NCI-H1694 treated with DMSO at 0.1 percent for 48 hours (cell line): ENCODE measurements at places on chromosomes 11 and 22.

DNA sequence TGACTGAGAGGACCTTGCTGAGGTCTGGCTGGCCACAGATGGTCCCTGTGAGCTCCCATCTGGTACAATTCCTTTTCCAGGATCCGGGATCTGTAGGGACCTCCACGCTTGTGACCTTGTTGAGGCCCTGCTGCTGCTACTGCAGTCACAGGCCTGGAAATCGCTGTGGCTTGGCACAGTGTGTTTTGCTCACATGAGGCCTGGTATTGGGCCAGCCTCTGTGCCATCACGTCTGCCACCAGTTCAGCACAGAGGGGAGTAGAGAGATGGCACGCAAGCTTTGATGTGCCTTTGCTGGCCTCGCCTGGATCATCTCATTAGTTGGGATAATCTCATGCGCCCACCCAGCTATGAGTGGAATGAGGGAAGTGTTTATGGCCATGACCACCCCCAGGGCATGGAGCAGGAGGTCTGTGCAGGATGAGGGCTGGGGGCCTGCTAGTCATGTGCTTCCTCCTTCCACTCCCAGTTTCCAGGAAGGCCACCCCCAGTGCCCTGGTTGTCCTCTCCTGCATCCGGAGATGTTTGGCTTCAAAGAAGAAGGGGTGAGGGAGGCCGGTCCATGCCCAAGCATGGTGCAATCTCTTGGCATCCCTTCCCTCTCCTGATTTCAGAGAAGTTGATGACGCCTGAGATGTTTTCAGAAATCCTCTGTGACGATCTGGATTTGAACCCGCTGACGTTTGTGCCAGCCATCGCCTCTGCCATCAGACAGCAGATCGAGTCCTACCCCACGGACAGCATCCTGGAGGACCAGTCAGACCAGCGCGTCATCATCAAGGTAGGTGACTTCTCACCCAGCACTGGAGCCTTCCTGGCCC is 22.4 kb downstream of the DERL3 start:
- DNase-seq: peak; percentile 74

- DNase-seq: no peak
These were observed 7.4 kb upstream of the CREBZF start for GRCh38 chr11:85672105-85672902.

DNA sequence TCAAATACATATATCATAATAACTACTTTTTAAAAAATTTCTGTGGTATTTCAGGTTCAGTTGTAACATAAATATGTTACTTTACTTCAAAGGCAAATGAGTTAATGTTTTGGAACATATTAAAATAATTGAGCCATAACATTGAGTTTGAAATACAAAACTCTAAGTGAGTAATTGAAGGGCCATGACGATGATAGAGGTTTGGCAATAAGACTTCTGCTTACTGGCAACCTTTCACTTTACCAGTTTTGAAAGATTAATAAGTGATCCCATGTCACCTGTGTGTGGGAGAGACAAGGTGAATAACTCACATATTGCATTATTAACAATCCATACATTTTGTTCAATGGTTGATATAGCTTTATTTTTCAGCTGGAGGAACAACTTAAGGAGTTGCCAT is 144.4 kb downstream of the GRIA4 start:
- DNase-seq: no peak

GRCh38 chr11:118415739-118416068 is 14.3 kb downstream of the ATP5MG start:
- no peak for DNase-seq

- no peak for DNase-seq
These were observed 230.1 kb upstream of the DDI1 start for GRCh38 chr11:103806130-103806895.

GRCh38 chr22:39989633-39990032 is 5.1 kb upstream of the FAM83F start:
- no peak for DNase-seq

DNA sequence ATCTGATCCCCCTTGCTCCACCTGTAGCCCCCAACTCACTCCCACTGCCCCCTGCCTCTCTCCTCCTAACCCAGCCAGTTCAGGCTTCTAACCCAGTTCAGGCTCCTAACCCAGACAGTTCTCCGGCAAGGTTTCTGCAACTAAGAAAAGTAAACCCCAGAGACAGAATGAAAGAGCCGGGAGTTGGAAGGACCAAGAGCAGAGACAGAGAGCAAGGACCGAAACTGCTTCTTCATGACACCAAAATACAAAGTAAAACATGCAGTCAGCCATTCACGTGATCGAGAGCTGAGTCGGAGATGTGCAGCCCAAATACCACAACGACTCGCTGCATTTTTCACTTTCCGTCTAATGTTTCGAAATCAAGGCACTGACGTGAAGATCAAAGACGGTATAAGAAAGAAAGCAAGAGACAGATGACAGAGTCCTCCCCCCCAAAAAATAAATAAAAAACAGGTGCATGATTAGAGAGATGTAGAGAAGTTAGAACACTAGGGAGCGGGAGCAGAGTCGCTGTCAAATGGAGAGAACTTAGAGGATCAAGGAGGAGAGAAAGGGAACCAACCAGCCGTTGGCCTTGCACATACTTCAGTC is 884 bp downstream of the IL10RA start:
- no peak for DNase-seq

- no peak for DNase-seq
These were observed 8.5 kb downstream of the YPEL4 start for GRCh38 chr11:57641011-57641807.

DNA sequence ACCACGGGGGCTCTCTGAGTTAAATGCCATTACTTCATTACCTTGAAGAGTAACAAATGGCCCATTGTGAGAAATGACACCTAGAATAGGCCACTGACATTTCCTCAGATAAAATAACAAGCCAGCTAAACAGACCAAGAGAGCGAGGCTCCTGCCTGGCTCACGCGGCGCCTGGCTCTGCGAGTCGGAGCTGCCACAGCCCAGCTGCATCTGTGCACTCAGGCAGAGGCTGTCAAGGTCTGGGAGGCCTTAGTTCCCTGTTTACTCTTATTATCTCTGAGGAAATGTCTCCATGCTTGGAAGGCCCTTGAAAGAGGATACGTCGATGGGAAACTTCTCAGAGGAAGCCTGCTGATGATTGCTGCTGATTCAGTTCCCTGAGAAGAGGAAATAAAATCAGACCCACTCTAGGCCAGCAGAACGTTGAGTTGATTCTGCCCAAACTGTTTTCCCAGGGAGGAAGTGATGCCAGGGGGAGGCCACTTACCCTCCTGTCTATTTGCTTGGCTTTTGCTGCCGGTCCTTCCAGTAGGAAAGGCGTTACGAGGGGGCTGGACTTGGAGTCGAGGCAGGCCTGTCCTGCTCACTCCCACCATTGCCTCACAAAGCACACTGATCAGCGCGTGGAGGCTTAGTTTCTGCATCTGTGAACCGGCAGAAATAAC is 208.8 kb downstream of the TBC1D22A start:
- DNase-seq: no peak

- no peak for DNase-seq
These were observed 170.2 kb downstream of the BRD1 start for GRCh38 chr22:49657275-49657973.

GRCh38 chr11:101706541-101706940 is 122.7 kb upstream of the TRPC6 start:
- DNase-seq: no peak

- DNase-seq: no peak
These were observed 73.5 kb downstream of the GAB2 start for GRCh38 chr11:78344094-78344493.

GRCh38 chr11:77127920-77128691 is at the start of gene MYO7A:
Gene MYO7A, plus strand, starts transcription at chr11:77128246. Its CDS starts 2,389 bp downstream, at chr11:77130635.
- no peak for DNase-seq

DNA sequence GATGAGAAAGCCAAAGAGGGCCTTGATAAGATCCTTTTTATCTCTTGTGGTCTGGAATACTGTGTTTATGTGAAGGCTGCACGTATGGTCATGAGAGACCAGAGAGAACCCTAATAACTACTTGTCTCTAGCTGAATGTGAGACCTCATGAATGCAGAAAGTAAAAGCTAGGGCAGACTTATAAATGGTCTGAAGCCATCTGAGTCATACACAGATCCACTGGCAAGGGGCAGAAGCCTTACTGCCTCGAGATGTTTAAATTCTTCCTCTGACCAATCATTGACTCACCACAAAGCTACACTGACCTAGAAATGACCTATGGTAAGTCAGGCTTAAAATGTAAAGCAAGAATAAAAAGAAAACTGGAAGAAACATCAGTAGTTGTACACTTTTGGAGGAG is 22.7 kb upstream of the OR4B1 start:
- no peak for DNase-seq

GRCh38 chr11:79165908-79166307 is 274.9 kb downstream of the TENM4 start:
- no peak for DNase-seq

- DNase-seq: no peak
These were observed 9.3 kb downstream of the SLC25A1 start for GRCh38 chr22:19169002-19169946.

DNA sequence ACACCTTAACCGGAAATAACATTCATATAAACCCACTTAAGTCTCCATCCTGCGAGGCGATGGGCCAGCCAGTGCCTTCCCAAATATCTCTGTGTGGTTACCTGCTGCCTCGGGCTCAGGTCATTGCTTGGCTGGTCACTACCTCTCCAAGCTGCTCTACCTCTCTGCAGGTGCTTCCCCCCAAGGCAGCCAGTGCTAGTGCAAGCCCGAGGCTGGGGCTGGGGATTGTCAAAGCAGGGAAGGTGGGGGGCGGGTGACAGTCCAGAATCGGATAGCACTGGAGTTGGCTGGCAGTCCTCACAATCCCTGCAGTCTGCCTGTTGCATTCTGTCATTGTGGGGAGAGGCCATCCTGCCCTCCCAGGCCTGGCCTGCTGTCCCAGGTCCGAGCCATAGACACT is 11.1 kb downstream of the MCHR1 start:
- DNase-seq: no peak

GRCh38 chr22:37893583-37893983 is 12.5 kb upstream of the MICALL1 start:
- no peak for DNase-seq

DNA sequence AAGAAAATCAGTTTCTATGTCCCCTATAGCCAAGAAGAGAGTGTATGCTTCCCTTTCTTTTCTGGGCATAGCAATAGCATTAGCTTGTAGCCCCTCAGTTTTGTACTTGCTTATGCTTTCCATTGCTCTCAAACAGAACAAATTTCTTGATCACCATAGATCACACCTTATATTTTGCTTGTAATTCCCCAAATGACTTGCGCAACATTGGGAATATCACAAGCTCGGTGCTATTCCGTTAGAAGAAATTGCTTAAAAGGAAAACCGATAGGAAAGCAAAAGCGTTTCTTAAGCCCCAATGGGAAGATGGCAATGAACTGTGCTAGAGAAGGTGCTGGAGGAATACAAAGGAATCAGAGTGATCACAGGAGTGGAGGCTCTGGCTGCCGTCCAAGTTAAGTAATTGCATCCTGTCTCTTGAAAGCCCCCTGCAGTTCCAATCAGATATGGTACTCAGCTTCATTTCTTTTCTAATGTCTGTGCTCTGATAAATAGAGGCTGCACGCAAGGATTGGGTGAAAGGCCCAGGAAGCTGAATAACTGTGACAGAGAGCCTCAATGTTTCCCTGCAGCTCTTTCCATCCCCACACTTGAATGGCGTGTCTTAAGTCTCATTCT is 182.1 kb upstream of the KIRREL3 start:
- no peak for DNase-seq

DNA sequence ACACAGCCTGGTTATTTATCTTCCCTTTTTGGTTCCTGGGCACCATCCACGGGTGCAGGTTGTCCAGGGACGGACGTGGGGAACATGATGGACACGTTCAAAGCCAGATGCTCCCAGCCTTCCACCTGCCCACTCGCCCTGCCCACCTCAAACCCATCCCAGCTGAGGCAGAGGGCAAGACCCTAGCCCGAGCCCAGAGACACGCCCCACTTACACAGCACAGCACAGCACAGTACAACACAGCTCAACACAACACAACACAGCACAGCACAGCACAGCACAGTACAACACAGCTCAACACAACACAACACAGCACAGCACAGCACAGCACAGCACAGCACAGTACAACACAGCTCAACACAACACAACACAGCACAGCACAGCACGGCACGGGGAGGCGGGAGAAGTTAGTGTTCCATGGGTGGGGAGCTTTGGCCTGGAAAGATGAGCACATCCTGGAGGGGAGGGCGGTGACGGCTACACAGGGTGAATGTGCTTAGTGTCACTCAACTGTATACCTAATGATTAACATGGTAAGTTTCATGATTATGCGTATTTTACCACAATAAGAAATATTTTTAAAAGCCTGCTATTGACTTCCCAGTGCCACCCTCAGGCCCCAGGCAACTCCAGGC is 1507.5 kb downstream of the BRD1 start:
- no peak for DNase-seq

DNA sequence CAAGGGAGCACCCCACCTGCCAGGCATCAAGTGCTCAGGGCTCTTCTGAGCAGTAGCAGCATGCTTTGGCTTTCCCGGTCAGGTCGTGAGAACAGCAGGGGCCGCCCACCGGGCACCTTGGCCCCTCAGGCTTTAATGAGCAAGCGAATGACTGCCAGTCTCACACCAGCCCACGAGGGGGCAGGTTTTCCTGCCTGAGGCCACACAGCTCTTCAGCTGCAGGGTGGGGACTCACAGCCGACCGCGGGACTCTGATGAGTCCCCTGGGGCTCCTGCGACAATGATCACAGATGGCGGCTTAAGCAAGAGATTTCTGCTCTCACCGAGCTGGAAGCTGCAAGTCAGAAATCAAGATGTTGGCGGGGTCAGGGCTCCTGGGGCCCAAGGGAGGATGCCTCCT is 14.3 kb upstream of the FGF19 start:
- peak; percentile 46 for DNase-seq
